ENCODE measurements at places on chromosomes 7 and 10.

- no peak for DNase-seq
Observed at GRCh38 chr10:34134602-34135001, 680.5 kb downstream of the PARD3 start.

DNA sequence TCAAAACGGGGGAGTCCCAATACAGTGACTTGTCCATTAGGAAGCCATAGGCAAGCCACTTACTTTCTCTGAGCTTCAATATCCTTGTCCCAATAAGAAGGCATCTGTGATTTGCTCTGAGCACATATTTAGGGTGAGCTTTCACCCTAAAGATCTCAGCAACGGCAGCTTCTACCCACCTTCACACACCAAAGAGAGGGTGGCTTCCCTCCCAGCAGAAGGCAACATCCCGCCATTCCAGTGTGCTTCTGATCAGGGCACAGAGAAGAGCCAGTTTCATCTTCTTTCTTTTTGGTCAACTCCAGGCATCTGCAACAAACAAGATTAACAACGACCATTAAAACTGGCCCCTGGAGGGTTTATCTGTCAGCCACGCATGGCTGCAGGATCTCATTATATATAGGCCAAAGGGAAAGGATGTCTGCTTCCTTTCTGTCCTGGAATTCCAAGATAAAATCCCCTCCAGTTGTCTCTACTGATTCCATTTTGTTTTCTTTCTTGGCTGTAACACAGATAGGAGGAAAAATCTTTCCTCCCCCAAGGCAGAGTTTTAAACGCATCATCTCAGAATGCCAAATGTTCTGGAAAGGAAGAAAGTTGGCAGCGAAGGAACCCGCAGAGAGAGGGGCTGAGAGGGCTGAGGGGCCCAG is 491 bp upstream of the SH2D4B start:
- DNase-seq, result no peak

DNA sequence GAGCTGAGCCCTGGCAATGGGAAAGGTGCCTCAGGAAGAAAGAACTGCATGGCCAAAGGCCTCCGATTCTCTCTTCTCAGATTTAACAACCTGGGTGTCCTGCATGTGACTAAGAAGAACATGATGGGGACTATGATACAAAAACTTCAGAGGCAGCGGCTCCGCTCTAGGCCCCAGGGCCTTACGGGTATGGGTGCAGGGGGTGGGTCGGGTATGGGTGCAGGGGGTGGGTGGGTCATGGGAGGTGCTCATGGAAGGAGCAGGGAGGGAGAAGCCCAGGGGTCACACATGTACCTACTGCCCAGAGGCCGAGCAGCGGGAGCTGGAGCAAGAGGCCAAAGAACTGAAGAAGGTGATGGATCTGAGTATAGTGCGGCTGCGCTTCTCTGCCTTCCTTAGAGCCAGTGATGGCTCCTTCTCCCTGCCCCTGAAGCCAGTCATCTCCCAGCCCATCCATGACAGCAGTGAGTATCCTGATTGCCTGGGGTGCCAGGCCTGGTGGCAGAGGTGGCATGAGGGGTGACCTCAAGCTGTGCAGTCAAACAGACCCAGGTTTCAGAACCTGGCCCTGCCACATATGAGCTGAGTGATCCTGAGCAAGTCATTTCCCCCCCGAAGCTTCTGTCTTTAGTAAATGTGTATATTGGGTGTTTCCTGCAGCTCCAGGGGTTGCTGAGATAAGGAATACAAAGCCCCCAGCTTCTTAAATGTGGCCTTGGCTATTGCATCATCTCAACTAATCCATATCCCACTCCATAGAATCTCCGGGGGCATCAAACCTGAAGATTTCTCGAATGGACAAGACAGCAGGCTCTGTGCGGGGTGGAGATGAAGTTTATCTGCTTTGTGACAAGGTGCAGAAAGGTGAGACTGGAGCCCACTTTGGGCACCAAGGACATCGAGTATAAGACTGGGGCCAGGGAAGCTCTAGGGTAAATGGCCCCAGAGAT is 2.0 kb downstream of the NFKB2 start:
- no peak for DNase-seq

- DNase-seq, result no peak
Observed at GRCh38 chr10:24239289-24240040, 30.5 kb downstream of the KIAA1217 start.

DNA sequence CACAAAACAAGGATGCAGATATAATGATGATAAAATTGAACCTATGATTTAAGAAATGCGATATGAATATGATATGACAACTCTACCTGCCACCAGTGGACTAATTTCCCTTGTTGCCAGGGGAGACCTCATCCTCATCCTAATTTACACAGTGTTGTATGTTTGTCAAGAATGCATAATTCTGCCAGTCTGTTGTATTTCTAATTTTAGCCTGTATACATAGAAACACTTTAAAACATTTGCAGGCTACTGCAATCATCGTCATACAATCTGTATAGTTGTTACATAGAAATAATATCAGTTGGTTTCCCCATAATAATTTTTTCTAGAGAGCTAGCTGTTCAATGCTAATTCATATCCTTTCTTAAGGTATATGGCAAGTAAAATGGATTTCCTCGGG is 274.2 kb downstream of the DPP6 start:
- DNase-seq, result no peak

GRCh38 chr7:5422396-5423305 is 983 bp downstream of the TNRC18 start:
- DNase-seq, result no peak

DNA sequence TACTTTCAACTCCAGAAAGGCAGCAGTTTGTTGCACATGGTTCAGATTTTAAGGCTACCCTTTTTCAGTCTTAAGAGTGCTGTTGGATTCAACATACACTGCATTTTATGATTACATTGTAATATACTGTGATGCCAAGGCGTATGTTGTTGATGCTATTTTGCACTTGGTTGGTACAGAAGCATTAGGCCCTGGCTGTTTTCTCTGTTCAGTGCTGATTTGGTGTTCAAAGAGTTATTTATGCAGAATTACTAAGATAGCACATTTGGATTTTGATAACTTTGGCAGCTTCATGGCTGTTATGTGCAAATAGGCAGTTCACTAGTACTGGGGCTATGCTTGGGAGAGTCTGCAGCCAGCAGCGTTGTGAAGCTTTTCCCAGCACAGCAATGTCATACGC is 7.8 kb downstream of the GPR158 start:
- no peak for DNase-seq

GRCh38 chr10:103715430-103715829 is 139.9 kb downstream of the SH3PXD2A start:
- no peak for DNase-seq

GRCh38 chr10:23917251-23917840 is 291.6 kb upstream of the KIAA1217 start:
- DNase-seq, result no peak

- no peak for DNase-seq
Observed at GRCh38 chr7:112556633-112557032, 75.8 kb downstream of the LSMEM1 start.

DNA sequence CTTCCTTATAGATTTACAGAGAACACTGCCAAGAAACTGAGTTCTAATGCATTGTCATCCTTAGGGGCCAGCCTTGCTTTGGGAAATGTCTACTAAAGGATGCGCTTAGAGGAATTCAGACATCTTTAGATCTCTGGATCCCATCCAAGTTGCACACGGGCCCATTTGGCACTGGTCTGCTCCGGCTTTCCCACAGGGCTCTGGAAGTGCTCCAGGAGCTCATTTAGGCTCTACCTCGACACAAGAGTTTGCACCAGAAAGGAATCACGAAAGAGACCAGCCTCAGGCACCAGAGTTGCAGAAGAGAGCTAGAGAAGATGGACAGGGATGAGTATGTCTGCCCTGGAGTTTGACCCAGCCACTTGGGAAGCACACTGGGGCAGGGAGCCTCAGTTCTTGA is 150.1 kb upstream of the TMEM72 start:
- DNase-seq, result no peak

GRCh38 chr10:21184216-21184615 is 287.1 kb upstream of the NEBL start:
- DNase-seq, result no peak

DNA sequence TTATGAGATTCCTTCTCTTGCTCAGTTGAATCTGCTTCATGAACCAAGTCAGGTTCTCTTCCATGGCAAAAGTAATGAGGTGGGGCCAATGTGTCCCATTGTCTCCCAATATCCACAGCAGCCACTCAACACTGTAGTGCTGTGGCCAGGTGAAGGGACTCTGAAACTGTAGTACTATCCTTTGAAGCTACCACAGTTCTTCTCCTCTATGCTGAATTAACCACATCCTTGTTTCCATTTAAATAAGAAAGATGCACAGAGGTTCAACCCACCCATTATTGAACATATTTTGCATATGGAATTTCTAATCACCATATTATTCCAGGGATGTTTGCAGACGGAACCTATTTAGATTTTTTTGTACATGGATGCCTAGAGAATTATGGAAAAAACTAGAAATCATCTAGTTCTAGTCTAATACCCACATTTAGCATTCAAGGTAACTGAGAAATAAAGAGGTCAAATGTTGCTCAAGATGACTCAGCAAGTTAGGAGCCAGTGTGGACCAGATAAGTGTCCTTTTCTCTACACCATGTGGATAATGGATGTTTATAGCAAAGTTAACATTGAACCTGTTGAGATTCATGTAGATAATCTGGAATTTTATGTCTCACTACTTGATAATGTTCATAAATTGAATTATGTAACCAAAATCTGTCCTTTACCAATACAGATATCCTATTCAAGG is 64.5 kb downstream of the LRRTM3 start:
- no peak for DNase-seq

DNA sequence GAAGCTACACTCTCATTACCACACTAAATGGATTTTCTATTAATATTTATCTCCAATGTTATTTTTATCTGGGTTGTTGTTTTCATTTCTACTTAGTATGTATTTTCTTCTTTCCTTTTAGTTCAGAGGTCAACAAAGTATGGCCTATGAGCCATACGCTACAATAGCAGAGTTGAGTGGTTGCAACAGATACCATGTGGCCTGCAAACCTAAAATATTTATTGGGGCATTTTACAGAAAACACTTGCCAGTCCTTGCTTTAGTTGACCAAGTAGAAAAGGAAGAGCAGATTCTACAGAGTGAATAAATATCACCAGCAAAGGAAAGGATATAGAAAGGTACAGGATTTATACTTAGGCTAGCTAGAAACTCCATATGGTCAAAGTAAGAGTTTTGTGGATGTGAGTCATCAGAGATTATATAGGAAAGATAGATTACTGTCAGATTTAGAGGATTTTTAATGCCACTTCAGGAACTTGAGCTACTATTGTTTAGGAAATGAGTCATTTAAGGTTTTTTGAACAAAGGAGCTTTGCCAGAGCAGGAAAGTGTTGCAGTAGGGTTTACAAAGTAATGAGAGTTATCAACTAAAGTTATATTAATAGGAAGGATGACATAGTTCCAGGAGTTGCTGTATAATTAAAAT is 323.3 kb upstream of the KAT6B start:
- no peak for DNase-seq

GRCh38 chr10:32980242-32980557 is 22.2 kb upstream of the ITGB1 start:
- DNase-seq, result no peak

- no peak for DNase-seq
Observed at GRCh38 chr7:14579971-14580370, 322.6 kb downstream of the DGKB start.

DNA sequence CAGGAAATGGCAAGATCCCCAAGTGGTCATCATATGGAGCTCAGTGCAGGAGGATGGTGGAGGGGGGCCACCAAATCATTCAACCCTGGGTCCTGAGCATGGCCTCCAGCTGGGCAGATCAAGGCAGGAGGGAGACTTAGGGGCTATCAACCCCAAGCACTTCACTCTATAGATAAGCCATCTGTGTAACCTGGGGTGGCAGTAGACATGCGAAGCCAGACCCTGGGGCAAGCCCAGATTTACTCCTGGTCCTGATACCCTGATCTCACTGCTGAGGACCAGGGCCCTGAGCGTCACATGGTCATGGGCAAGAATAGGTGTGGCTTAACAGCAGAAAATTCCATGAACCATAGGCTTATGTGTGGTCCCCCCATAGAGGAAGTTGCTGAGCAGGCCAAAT is 173.0 kb upstream of the ADCY1 start:
- no peak for DNase-seq
